ENCODE measurements at places on chromosomes 1 and 21.

GRCh38 chr1:246117066-246117791, 389.9 kb downstream of the SMYD3 start:
- DNase-seq, result no peak

DNA sequence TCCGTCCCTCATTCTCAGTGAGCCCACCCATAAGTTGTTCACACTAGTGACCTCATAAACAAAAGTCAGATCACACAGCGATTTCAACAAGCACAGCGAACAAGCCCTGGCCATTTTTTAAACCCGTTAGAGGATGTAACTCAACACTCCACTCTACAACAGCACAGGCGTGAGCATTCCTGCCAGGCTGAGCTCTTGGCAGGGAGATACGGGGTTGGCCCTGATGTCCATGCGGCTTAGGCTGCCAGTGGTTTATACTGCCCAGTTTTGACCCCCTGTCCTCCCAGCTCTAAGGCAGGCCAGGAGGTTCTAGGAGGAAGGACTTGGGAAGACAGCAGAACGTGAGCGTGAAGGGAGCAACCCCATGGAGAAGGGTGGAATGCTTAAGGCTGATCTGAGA, 35.0 kb downstream of the PARP1 start:
- DNase-seq, result no peak

DNA sequence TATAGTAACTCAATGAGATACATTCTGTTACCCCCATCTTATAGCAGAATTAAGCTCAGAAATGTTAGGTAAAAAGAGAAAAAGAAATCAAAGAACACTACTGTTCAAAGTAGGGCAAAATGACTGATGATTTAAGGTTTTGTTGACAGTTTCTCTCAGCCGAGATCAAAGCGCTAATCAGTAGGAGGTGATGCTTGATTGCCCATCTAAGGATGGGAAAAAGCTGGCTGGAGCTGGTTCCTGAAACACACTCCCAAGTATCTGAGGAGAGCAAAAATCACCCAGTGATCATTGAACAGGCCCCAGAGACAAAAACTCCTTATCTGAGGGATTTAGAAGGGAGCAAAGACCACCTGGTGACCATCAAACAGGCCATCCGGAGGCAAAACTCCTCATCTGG, 64.5 kb upstream of the CSF1 start:
- DNase-seq, result no peak

DNA sequence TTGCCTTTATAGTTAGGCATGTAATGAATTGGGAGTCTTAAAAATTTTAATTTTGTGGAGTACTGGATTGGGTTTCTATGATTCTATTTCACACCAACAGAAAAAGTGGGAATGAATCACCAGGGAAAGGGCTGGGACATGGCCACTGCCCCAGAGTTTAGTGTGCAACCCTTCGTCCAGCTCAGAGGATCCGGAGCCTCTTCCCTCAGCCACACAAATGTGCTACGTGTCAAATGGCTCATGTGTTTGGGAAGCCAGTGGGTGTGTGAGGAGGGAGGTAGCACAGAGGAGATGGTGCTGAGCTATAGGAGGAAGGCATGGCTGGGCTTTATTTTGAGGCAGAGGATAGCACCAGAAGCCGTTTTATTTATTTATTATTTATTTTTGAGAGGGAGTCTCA, 247.3 kb downstream of the SIPA1L2 start:
- DNase-seq, result no peak

DNA sequence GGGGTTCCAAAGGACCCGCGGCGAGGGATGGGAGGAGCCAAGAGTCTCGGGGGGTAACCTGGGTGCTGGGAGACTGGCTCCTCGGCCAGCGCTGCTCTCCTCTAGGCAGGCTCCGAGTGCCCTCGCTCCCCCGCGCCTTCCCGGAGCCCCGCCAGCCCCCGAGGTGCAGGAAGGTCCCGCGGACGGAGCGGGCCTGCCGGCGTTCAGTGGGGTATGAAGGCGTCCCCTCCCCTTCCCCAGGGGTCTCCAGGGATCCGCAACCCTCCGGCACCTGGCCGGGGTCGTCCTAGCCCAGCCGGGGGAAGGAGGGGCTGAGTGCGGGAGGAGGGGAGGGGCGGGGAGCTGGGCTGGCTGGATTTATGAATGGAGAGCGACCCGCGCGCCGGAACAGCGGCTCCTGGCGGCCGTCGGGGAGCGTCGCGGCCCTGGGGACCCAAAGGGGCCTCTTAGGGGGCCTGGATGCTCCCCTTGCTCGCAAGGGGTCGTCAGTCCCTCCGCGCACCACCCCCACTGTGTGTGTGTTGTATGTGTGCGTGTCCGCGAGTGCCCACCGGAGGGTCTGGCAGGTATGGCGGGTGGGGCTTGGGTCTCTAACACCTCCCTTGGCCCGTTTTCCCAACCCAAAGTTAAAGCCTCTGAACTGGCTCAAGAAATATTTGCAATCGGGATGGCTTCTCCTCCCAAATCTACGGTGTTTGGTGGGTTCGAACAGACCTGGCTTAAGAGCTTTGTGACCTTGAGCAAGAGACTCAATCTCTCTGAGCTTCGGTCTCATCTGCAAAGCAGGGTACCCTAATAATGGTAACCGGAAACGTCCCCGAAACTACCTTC, 642 bp downstream of the HCRTR1 start:
- no peak for DNase-seq

- DNase-seq, result peak; percentile 26
Measured at GRCh38 chr1:220370041-220370700, 97.9 kb upstream of the RAB3GAP2 start.
